Cortex of kidney (tissue), 1 donor: ENCODE measurements at places on chromosomes 16 and 17.

GRCh38 chr16:55280587-55280986, 43.4 kb upstream of the IRX6 start:
- no peak for DNase-seq

DNA sequence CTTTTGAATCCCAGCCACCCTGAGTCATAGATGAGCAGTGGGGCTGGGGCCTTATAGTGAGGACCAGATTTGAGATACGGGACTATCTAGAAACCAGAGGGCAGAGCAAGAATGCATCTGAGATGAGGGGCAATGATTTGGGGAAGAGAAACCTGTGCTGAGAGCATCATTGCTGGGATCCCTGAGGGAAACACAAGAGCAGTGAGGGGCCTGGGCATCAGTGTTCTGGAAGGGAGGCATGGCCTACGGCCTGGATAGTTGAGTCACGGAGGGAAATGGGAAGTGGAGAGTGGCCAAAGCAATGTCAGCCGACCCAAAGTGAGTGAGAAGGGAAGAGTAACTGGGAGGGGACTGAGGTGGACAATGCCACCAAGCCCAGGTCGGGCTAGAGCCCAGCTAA, 5.2 kb downstream of the CAMTA2 start:
- no peak for DNase-seq

DNA sequence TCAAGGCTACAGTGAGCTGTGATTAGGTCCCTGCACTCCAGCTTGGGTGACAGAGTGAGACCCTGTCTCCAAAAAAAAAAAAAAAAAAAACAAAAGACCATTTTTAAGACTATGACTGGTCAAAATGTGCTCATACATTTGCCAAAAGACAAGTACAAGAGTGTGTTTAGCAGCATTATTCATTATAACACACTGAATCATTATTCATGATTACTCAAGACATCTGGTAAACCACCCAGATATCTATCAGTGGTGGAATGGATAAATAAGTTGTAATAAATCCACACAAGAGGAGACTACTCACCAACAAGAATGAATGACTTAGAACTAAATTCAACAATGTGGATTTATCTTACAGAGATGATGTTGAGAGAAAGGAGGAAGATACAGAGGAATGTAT, 716.3 kb downstream of the MAF start:
- DNase-seq: no peak

DNA sequence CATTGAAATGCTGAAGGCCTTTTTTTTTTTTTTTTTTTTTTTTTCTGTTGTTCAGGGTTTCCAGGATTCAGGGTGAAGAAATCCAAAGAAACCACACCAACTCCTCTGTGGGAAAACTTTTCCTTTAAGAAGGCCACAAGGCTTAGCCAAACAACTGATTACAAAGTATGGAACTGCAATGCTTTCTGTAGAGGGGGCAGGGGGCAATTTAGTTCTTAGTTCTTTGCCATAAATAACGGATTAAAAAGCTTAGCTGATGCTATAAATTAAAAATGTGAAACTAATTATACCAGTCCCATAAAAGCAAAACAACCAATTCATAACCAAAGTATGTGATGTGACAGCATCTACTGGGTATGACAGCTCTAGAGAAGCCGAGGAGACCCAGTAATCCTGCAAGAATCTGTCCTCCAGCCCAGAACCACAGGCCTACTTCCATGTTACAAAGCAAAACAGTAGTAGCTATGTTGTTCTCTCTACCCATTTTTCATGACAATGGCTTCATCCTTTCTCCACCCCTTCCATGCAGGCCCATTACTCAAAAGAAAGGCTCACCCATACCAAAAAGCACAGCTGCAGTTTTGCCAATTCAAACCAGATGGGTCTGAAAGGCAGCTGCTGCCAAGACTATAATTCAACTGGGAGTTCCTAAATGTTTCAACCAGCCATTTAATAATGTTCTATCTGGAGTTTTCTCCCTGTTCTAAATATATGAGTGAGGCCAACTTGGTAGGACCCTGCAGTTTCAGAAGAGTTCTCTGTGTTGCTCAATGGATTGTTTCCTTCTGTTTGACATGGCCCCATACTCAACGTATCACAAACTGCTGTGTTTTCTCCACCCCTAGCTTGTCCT, 167.1 kb upstream of the ZFHX3 start:
- no peak for DNase-seq

GRCh38 chr16:46629331-46630219, 8.4 kb upstream of the SHCBP1 start:
- no peak for DNase-seq

- DNase-seq: no peak
Observed at GRCh38 chr17:45719335-45720071, 64.6 kb upstream of the CRHR1 start.

GRCh38 chr17:40623419-40624210, 24.0 kb downstream of the SMARCE1 start:
- DNase-seq: no peak

- DNase-seq: no peak
Observed at GRCh38 chr17:75039238-75039637, 7.5 kb downstream of the ATP5PD start.

- DNase-seq: no peak
Observed at GRCh38 chr17:50122945-50123344, 7.0 kb downstream of the SAMD14 start.

DNA sequence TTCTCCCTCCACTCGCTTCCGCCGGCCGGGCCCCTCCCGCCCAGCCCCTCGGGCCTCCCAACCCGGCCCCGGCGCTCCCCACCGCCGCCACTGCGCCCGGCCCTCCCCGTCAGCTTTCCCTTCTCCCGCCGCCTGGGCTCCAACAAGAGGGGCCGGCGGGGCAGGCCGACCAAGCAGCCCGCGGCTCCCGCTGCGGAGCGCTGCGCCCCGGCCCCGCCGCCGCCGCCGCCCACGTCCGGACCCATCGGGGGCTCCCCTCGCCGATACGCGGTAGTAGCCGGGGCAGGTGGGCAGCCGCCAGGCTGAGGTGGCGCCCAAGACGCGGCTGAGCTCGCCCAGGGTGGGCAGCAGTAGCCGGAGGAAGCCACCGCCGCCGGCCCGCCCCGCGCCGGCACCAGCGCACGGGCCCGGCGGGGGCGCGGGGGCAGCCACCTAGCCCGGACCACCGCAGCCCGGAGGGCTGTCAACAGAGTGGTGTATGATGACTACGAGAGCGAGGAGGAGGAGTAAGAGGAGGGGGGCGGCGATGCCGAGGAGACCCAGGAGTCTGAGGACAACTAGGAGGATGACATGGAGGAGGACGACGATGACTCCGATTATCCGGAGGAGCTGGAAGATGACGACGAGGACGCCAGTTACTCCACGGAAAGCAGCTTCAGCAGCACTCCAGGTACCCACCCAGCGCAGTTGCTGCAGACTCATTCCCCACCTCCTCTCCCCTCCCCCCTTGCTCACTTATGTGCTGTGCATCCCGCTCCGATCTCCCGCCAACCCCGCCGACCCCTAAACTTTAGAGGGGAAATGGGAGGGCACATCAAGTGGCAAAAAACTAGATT, 498 bp downstream of the LRRC37B start:
- no peak for DNase-seq

- DNase-seq: no peak
Observed at GRCh38 chr17:66829386-66829864, 5.5 kb upstream of the CACNG5 start.

DNA sequence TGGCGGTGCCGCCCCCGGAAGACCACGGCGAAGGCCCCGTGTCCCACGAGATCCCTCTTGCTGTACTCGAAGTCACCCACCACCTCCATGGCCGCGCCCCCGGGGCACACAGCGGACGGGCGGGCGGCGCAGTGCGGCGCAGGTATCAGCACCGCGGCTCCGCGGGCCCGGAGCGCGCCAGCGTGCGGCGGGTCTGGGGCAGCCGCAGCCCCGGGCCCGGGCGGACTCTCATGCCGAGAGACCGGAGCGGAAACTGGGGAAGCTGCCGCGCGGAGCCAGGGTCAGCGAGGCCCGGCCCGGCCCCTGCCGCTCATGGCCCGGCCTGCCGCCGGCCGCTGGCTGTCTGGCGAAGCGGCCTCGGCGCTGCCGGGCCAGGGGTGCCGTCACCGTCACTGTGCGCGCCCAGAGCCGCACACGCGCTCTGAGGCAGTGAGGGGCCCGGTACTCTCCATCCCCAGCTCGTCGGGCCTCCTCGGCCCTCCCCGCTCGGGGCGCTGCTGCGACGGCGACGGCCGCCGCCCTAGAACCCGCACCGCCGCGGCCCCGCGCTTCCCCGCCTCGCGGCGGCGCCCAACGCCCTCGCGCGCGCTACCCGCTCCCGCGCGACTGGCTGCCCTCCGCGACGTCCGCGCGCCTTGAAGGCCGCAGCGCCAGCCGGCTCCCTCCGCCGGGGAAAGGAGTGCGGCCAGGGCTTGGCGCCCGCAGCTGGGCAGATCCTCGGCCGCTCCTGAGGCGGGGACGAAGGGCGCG, at the start of gene ULK2:
Gene ULK2, minus strand, starts transcription at position 608 of the 750 bp plus-strand sequence. Its CDS starts 519 bp downstream, at position 89.
- no peak for DNase-seq

GRCh38 chr17:6496116-6496481, 51.8 kb downstream of the PIMREG start:
- DNase-seq: no peak

GRCh38 chr17:35801583-35802224, 6.3 kb upstream of the MMP28 start:
- DNase-seq: no peak

- DNase-seq: no peak
Observed at GRCh38 chr17:36481829-36482228, 4.7 kb upstream of the ZNHIT3 start.

DNA sequence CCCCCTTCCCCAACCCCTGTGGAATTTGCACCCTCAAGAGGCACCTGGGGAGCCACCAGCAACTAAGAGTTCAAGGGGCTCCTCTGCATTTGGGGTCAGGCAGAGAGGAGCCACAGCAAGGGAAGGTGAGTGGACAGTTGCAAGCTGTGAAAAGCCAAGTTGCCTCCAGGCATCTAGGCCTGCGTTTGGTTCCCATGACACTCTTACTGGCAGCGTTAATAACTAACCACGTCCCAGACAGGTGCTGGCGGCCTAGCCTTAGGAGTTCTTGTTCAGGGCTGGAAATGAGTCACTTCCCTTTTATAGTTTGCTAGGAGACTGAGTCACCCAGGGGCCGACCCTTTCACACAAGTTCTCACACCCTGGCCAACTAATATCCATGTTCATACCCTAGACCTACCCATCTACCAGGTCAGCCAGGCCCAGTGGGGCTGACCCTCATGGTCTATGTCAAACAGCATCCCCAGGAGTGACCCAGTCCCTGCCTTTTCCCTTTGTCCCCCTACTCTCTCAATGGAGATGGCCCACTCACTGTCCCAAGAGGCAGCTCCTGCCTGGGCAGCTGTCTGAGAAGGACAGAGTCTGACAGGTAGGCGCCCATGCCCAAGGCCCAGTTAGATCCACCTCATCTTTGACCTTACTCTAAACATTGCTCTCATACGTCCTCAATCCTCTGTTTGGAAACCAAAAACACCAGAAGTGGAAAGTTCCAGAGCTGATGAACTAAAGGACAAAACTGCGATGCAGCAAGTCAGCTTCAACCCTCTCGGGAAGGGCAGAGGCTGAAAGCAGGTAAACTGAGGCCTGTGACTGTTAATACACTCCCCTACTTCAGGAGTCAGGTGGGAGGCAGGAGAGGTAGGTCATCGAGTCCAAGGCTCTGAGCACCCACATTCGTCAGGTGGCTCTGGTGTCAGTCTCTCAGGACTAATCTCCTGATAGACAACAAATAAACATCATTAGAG, 300.6 kb downstream of the SOX9 start:
- no peak for DNase-seq

DNA sequence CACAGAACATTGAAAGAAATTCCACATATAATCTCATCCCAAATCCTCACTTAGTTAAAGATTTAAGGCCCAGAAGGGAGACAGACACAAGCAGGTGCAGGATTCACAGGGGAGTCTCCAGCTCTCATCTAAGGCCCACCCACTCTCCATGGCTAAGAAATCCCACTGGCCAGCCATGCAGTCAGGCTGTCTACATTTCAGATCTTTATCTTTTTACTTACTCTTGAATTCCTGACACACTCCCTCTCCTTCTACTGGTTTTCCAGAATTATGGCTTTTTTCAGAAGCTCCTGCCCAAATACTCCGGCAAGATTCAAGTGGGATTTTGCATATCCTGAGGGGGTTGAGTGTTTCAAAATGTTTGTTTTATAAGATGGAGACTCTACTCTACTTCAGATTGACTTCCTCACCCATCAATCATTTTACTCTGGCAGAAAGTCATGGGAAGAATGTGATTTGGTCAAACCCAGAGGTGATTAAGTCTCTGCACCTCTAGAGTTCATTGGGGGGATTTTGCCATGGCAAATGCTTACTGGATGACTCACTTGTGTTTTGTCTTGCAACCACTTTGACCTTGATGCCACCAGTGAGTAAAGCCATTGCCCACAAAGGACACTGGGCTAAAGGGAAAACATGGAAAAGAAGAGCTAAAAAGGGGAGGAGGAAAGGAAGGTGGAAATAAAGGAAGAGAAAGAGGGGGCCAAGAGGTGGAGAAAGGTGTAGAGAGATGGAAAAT, 688.8 kb upstream of the SALL1 start:
- DNase-seq: no peak

DNA sequence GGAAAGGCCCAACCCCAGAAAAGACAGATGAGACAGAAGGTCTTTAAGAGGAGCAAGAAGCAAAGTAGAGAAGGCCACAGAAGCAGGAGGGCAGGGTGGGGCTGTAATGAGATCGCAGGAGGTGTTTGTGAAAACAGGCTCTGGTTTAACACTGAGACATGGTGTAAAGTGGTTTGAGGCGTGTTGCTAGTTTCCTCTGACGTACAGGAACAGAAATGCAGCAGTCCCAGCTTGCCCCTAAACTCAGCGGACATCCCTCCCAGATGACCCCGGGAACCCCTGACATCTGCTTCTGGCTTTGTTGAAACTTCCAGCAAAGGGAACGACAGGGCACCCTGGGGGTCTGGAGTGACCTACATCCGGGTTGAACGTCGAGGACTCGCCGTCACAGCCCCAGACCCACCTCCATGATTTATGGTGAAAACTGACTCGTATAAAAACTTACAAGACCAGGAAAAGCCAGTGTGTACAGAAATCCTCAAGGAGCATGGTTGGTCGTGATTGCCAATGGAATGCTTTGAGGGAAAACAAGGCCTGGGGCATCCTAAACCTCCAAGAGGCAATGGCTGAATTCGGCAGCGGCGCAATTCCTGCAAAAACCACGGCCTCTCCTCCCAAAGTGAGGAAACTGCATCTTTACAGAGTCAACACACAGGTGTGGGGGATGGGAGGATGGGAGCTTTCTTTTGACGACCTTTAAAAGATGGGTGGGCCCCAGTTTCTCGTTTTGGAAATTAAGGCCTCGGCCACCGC, 25.8 kb downstream of the LITAF start:
- no peak for DNase-seq

GRCh38 chr17:39270923-39271322, 45.2 kb upstream of the STAC2 start:
- no peak for DNase-seq

DNA sequence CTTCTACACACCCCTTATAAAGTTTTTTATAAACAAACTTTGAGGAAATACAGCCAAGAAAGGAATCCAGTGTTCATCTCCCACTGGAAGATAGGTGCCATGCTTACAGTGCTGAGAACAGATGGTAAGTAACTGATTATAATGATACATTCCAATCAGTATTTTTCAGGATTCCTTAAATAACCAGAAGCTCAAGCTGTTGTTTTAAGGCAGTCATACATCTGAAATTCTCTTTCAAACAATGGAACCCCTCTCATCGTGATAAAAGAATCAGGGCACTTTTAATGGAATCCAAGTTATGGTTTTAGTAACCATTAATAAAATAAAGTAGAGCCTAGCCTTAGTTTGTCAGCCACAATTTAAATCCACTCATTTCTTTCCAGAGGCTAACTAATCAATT, 56.1 kb upstream of the STAC2 start:
- no peak for DNase-seq
